NCI-H2171 (cell line): ENCODE measurements at places on chromosomes 3 and 15.
A peak's percentile ranks its signal among the peaks of the same experiment; 100 is the strongest.

- DNase-seq, result no peak
Measured at GRCh38 chr15:96947296-96948229, 617.1 kb downstream of the NR2F2 start.

- DNase-seq, result no peak
Measured at GRCh38 chr15:20344601-20345400, 196.8 kb downstream of the GOLGA6L6 start.

GRCh38 chr3:27528791-27529190, 44.6 kb upstream of the SLC4A7 start:
- no peak for DNase-seq

DNA sequence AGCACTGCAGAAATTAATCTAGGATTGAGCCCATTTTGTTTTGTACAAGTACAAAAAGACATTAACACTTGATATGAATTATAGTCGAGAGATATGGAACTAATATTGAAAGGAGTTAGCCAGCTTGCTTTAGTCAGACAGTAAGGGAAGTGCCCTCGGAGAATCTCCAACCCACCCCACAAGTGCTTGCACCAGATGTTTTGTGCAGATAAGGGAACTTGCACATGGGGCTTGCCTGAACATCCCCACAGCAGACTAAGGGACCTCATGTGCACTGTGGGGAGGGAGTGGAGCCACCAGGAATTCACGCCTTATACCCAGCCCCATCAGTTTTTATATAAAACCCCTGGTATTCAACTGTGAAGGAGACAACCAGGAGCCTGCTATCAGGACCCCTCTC, 122.3 kb downstream of the EFHB start:
- no peak for DNase-seq

DNA sequence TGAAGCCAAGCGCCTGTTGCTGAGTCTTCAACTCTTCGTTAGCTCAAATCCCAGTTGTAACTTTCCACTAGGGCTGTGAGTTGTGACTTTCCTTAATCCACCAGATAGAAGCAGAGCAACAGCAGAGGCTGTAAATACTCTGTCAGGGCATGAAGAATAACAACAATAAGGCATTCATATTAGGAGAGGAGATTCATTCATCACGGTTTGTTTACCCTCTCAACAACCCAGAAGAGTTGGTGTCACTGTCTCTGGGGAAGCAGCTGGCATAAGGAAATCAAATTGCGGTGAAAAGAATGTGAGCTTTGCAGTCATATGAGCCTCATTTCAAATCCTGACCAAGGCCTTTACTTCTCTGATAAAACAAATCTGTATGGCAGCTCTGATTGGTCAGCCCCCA, 184.8 kb downstream of the SHQ1 start:
- peak; percentile 33 for DNase-seq

GRCh38 chr15:85527895-85528294, 147.5 kb downstream of the AKAP13 start:
- DNase-seq, result no peak

DNA sequence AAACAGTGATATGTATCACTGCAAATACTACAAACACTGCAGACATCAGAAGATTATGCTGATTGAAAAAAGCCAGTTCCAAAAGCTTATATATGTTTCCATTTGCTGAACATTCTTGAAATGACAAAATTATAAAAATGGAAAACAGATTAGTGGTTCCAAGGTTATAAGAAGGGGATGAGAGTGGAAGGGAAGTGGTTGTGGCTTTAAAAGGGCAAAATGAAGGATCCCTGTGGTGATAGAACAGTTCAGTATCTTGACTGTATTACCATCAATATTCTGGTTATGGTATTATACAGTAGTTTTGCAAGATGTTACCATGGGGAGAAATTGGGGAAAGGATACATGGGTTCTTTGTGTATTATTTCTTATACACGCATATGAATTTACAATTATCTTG, 77.8 kb downstream of the DZIP3 start:
- no peak for DNase-seq

- no peak for DNase-seq
Measured at GRCh38 chr15:72196409-72197040, 1.1 kb downstream of the GRAMD2A start.

DNA sequence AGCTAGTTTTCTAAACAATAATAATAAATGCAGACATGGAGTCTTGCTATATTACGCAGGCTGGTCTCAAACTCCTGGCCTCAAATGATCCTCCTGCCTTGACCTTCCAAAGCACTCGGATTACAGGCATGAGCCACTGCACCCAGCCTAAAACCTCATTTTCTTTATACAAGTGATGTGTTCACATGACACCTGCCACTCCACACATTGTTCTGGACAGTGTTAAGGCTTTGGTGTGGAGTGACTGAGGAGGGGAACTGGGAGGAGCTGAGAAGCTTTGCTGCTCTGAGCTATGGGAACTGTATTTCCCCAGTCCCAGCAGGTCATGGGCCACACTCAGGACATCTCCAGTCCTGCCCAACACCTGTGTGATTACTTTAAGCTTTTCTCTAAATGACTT, 380.0 kb downstream of the LRTM1 start:
- no peak for DNase-seq

- peak; percentile 14 for DNase-seq
Measured at GRCh38 chr3:16849229-16849628, 35.5 kb upstream of the PLCL2 start.

DNA sequence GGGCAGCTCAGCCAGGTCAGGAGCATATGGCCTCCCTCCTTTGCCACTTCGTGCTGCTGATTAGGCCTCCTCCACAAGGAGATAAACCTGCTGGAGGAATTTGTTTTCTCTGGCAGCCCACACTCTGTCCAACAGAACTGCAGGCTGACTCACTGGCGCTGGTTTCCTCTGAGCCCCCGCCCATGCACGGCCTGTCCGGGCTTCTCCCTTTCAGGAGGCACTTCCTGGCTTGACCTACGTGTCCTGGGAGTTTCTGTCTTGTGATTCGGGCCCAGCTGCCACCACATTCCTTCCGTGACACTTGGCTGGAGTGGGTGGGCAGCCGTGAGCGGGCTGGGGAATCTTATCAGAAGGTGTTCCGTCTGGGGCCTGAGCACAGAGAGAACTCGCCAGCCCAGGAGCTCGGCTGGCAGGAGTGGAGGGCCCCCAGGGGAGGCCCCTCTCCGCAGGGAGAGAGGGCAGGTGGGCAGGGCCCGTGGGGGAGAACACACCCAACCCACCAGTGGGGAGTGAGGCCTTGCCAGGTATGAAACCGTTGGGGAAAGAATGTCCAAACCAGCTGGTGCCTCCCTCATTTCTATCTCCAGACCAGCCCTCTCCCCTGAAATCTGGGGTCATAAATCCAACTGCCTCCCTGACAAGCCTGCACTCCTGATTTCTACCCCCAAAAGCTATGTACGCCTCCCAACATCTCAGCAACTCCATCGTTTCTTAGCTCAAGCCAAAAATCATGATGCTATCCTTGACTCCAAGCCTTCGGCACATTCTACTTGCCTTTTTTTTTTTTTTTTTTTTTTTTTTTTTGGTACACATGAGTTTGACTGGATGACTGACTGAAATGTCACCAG, 110.6 kb upstream of the MEF2A start:
- no peak for DNase-seq

GRCh38 chr3:60528651-60529050, 722.6 kb downstream of the FHIT start:
- DNase-seq, result no peak

GRCh38 chr3:182760576-182761164, 32.6 kb upstream of the ATP11B start:
- DNase-seq, result no peak

DNA sequence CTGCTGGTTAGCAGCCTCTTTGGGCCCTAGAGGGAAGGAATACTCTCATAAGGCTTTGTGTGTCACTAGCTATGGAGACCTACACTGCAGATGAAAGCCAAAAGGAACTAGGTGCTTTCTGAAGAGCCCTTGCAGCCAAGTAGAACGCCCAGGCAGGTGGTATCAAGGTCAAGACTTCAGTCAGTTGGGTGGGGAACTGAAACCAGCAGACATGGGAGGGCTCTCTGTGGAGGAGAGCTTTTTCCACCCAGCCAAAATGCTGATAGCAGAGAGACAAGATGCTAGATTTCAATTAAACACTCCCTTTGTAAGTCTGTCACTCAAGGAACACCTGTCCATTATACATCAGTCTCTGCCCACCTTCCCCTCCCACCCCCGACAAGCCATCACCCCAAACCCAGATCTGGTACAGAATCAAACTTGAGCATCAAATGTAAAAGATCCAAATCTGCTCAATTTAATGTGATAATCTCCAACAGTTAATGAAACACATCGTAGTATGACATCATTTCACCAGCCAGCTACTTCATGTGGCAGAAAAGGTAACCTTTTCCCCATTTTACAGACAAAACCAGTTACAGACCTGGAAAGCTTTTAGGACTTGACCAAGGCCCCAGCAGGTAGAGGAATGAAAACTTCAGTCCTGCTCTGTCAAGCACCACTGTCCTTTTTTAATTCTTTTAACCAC, 14.6 kb downstream of the MRPS25 start:
- no peak for DNase-seq
